Upper lobe of right lung (tissue), 1 donor: ENCODE measurements at places on chromosomes 7 and 10. TPM values are rescaled to one million over a fixed set of nuclear protein-coding genes. Genes with fewer than 3 reads are reported as not detected.

Gene PNLIP
- not detected for total RNA-seq

Gene TMEM139
- total RNA-seq = 25.1 TPM

Gene OPALIN
- not detected for total RNA-seq

Gene TRA2A
- 71.6 TPM for total RNA-seq

Gene GBX1
- not detected for total RNA-seq

Gene MEIG1
- not detected for total RNA-seq

Gene MARCHF5
- 28.0 TPM for total RNA-seq

Gene OR2A1
- total RNA-seq = not detected

Gene SLC29A3
- total RNA-seq = 14.8 TPM

Gene MRPS33
- 27.4 TPM for total RNA-seq

Gene C7orf57
- not detected for total RNA-seq

Gene GIMAP7
- total RNA-seq = 47.0 TPM

Gene KIAA1549
- total RNA-seq = 5.7 TPM

Gene EBF3
- 0.20 TPM for total RNA-seq

Gene ARMC3
- not detected for total RNA-seq

Gene SCART1
- 2.6 TPM for total RNA-seq

Gene CUBN
- 1.3 TPM for total RNA-seq

Gene FBXL13
- total RNA-seq = 3.0 TPM

Gene ANKIB1
- total RNA-seq = 50.1 TPM

Gene GPAM
- total RNA-seq = 34.0 TPM

Gene KCNMA1
- 26.3 TPM for total RNA-seq

Gene DRGX
- total RNA-seq = not detected

Gene HOXA5
- total RNA-seq = 16.0 TPM

Gene TMEM229A
- total RNA-seq = not detected

Gene AGR2
- 66.3 TPM for total RNA-seq
